Fibroblast of lung (primary cell): ENCODE measurements at places on chromosomes 4 and X.
A peak's percentile ranks its signal among the peaks of the same experiment; 100 is the strongest.

DNA sequence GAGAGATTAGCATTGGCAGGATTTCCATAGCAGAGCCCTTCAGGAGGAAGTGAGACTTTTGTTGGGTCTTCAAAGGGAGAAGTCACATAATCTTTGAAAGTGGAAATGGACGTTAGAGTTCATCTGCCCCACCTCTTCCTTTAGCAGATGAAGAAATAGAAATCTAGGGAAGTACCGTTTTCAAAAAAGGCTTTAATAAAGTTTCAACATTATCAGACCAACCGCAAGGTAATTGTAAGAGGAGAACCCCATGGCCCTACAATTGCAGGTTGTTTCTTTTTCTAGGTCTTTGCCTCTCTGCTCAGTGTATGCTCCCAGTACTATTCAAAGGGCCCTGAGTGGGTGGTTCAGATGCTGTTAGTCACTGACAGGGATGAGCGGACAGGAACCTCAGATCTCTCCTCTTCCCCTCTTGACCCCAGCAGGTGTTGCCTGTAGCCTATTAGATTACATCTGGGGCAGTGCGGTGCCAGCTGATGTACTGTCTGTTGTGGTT lies 48.6 kb upstream of the AP1S2 start:
- no peak for DNase-seq

GRCh38 chrX:550514-550913 lies 80.1 kb upstream of the SHOX start:
- DNase-seq = no peak

- DNase-seq = no peak
Measured at GRCh38 chrX:134745636-134746409, 87.6 kb upstream of the PLAC1 start.

DNA sequence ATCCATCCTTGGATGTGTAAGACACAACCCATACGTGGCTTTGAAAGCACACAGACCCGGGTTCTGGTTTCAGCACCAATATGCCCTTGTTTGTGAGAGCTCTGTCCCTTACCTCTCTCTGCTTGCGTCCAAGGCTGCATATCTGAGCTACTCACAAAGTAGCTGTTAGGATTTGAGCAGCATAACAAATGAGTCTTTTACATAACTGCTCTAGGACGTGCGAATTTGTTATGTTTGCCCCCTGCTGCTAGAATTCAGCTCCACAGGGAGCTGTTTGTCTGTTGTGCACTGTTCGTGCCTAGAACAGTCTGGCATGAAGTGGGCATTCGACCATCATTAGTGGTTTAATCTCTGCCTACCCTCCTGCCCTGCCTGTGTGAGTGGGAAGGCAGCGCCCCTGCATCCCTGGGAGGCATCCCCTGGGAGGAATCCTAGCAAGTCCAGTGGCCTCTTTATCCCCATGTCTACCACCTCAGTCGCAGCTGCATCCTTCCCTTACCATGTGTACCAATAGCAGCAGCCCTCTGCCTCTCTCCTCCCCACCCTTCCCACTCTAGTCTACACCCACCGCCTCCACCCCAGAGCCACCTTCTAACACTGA lies 42.1 kb downstream of the SLC2A9 start:
- DNase-seq = no peak

- peak; percentile 37 for DNase-seq
Measured at GRCh38 chr4:113179996-113180395, 130.5 kb downstream of the ANK2 start.

DNA sequence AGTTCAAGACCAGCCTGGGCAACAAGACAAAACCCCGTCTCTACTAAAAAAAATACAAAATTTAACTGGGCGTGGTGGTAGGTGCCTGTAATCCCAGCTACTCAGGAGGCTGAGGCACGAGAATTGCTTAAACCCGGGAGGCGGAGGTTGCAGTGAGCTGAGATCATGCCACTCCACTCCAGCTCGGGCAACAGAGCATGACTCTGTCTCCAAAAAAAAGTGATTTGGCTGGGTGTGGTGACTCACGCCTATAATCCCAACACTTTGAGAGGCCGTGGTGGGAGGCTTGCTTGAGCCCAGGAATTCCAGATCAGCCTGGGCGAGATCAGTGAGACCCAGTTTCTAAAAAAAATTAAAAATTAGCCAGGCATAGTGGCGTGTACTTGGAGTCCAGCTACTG lies 4.1 kb downstream of the OPHN1 start:
- DNase-seq = peak; percentile 4

DNA sequence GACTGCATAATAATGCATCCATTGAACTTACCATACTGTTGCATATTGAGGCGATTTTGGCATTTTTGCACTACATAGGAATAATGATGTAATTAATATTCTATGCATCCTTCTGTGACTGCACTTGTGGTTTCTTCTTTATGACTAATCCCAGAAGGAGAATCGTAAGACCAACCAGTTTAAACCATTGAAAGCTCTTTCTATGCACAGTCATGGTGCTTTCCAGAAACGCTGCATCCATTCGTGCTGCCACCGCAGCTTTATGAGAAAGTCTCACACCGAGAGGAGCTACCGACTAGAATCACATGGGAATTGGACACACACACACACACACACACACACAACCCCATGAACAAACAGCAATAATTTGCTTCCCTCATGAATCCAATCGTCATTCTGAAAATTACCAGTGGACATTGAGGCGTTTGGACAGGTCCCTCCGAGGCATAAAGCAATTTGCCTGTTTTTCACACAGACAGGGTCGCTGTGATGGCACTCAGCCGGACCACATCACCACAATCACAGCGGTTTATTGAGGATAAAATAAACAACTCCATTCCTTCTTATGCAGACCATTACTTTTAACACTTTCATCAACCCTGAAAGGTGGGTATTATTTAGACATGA lies 64.2 kb downstream of the PACRGL start:
- DNase-seq = peak; percentile 37

GRCh38 chr4:99617374-99617773 lies 40.3 kb downstream of the C4orf54 start:
- DNase-seq = peak; percentile 1
